NCI-H345 (cell line): ENCODE measurements at places on chromosomes 2 and 18.

- peak; percentile 84 for DNase-seq
Measured at GRCh38 chr2:238389988-238390589, 36.6 kb upstream of the ASB1 start.

- peak; percentile 82 for DNase-seq
Measured at GRCh38 chr18:58335223-58335622, 291.2 kb downstream of the NEDD4L start.

DNA sequence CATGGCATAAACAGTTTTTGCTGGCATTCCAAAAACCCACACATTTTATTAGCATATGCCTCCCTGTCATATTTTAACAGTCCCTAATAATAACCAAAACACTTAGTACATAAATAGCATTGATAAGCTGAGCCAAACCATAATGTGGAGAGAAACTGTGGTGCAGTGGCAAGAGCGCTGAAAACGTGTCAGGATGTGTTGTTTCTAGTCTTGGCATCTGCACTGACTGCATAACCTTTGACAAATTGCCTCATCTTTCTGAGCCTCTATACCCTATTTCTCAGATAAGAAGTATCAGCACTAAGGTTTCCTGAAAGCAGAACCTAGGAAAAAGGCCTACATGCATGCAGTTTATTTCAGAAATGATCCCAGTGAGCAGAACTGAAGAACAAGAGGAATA, 41.4 kb downstream of the RAD51AP2 start:
- DNase-seq, result no peak

- DNase-seq, result no peak
Measured at GRCh38 chr2:197204519-197205250, 105.9 kb downstream of the ANKRD44 start.

DNA sequence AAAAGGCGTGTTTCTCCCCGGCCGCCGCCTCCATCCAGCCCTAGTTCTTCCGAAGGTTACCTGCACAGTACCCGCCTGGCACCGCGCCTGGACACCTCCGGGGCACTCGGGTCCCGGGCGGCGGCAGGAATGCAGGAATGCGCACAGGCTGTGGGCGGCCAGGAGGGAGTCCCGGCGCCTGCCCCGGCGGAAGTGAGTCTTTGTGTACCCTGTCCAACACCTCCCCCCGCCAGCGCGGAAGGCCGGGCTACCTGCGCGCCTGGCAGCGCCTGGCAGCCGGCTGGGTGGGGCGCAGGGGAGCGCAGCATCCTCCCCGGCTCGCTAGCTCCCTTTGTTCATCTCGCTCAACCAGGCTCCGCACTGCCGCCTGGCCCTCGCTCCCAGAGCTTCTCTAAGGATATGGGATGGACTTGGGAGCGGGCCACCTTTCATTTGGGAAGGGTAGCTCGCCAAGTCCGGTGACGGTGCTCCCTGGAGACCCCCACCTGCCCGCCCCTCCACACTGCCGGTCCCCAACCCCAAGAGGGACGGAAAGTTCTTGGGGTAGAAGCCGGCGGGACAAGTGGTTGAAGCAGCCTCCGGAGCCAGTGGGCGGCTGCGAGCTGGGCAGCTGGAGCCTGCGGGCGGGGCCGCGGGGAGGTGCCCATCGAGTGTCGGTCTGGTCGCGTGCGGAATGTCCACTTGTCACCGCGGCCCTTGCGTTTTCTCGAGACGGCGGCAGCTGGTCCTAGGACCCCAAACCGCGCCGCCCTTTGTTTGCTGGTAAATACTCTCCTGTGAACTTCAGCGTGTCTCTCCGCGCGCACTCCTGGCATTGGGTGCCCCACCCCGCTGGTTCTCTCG, 1.2 kb upstream of the ST6GAL2 start:
- DNase-seq, result peak; percentile 82

DNA sequence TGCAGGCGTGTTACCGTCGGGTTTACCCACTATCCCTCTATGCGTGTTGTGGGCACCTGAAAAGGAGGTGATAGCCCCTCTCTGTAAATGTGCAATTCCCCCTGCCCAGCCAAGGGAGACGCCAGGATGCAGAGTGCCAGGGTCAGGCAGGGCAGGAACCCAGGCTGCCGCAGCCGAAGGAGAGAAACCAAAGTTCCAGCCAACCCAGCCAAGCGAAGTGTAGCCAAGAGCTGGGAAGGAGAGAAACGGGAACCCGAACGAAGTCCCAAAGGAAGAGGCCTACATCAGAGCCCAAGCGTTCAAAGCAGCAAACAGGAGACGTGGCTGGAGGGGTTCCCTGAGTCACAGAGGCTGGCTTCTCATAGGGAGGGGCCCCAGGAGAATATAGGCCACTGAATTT, 24.2 kb upstream of the SPR start:
- peak; percentile 31 for DNase-seq

GRCh38 chr2:168939918-168940317, 38.8 kb downstream of the G6PC2 start:
- no peak for DNase-seq

GRCh38 chr2:235569837-235570236, 76.0 kb downstream of the AGAP1 start:
- no peak for DNase-seq

DNA sequence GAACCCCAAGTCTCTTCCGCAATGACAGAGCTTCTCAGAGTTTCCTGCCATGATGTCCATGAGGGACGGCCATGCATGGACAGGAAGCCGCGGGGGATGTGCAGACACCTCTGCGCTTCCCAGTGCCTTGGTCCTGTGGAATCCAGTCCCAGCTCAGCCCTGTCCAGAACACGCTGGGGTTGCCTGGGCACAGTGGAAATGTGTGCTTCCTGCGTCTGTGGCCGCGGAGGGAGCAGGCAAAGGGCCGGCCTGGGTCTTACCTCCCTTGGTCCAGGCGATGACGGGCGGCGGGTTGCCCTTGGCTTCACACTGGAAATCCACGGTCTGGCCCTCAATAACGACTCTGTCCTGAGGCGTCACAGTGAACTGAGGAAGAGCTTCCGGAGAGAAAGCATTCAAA, 79.6 kb downstream of the PXDN start:
- DNase-seq, result no peak

DNA sequence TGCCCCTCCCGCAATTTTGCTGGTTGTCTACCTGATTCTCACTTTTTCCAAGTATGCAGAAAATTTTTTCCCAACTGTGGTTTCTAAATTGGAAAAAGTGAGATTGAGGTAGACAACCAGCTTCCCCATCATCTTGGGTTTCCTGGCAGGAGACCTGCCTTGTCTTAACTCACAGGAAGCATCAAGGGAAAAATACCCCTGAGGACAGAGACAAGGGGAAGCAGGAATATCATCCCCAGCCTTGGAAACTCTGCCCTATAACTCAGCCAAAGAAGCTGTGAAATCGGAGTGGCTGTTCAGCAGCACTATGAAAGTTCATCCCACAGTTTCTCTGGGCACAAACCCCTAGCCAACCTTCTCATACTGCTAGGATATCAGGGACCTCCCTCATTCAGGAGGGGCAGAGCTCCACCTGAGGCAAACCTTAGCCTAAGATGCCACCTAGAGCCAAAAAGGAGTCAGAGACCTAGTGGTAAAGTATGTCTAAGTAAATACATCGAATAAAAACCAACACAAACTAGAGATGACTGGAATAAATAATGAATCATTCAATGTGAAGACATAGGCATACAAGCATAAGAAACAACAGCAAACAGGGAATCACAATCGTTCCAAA, 68.2 kb downstream of the ZSWIM2 start:
- DNase-seq, result peak; percentile 21
